ENCODE measurements at places on chromosomes 11 and 22.

DNA sequence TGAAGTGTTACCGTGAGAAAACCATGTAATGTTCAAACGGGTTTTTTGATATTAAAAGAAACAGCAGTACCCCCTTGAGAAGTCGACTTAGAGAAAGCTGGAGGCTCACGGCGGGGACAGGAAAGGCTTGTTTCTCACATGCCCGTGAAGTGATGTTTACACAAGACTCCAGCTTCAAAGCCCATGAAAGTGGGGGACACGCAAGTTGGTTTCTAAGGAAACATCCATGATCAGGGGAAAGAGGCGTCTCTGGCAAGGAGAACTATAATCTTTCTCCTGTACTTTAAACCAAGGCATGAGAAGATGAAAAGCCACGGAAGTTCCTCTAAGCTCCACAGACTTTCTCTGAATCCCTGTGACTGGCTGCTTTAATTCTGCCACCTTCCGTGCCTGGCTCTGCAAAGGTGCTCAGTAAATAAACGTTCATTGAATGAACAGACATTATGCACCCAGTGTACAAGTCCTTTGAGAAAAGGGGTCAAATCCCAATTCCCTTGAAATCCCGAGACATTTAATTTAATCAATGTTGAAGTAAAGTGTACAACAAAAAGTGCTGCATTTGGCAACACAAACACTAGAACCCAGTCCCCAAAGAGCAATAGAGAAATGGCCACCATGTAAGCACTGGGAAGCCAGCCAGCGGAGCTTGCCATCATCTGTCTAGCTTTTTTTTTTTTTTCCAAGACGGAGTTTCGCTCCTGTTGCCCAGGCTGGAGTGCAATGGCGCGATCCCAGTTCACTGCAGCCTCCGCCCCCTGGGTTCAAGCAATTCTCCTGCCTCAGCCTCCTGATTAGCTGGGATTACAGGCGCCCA is 58.7 kb downstream of the AHNAK start:
- DNase-seq: no peak

DNA sequence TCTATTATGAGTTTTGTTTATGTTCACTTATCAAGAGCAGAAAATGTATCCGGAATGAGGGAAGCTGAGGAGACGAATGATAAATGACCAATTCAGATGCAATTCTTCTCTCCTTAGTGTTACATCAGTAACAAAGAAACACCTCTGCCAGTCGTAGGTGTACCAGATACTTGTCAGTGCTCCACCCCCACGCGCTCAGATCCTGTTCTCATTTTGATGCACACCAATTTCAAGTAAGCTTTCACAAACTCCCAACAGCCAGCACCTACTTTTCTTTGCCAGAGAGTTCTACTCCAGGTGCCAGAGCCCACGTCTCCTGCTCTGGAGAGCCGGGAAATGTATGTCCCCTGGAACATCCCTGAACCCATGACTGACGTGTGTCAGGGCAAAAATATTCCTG is 43.7 kb downstream of the OR8B12 start:
- DNase-seq: no peak

GRCh38 chr11:65859812-65860277 is 388 bp upstream of the MUS81 start:
- DNase-seq: no peak

- no peak for DNase-seq
These were observed 64.8 kb downstream of the CADM1 start for GRCh38 chr11:115439385-115439784.

DNA sequence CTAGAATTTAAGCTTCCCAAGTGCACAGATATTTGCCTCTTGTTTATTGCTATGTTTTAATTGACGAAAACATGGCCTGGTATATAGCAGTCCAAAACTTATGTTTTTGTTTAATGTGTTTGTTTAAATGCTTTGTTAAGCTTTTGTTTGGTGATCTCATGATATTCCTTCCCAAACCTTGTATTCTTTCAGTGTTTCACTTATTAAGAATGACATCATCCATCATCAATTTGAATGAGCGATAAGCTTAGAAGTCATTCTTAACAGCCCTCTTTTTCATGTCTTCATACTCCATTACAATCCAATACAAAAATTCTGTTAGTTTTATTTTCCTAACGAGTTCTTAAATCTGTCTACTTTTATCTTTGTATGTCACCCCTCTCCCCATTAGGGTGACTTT is 206.0 kb downstream of the DYNC2H1 start:
- no peak for DNase-seq

GRCh38 chr11:88194990-88195389 is 19.7 kb upstream of the RAB38 start:
- no peak for DNase-seq

- DNase-seq: no peak
These were observed 29.2 kb downstream of the CPT1A start for GRCh38 chr11:68812526-68812925.

DNA sequence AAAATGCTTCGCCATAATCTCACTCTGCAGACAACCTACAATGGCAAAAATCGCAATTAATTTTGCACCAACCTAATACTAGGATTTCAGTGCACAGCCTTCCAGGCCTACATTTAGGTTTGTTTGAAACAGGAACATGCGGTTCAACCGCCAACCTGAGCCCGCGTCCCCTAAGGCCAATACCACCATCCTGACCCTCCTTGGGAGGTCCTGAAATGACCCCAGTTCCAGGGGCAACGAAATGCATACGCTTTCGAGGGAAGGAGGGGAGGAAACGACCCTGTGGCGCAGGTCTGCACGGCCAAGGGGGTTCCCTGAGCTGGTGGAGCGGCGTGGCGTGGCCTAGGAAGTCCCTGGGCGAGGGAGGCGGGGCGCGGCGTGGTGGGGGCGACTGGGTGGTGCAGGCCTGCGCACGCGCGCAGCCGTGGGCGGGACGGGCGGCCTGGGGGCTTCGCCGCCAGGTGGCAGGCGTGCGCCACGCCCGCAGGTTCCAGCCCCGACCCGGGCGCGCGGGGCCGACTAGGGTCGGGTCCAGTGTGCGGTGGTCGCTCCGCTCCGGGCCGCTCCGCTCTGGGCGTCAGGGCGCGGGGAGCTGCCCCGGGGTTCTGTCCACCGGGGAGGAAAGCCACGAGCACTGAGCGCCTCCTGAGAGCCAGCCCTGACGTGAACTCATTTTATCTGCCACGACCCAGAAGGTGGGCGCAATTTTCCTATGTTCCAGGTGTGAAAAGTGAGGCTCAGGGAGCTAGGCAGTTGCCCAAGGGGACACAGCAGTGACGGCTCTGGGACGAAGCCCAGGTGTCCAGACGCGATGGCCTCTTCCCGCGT is 94.1 kb downstream of the SWAP70 start:
- peak; percentile 90 for DNase-seq

GRCh38 chr11:66326261-66327111 is 9.6 kb upstream of the CD248 start:
- no peak for DNase-seq

- no peak for DNase-seq
These were observed 13.6 kb downstream of the PARVB start for GRCh38 chr22:44037519-44038375.

- no peak for DNase-seq
These were observed 58.6 kb upstream of the PRDM11 start for GRCh38 chr11:45087900-45088160.

DNA sequence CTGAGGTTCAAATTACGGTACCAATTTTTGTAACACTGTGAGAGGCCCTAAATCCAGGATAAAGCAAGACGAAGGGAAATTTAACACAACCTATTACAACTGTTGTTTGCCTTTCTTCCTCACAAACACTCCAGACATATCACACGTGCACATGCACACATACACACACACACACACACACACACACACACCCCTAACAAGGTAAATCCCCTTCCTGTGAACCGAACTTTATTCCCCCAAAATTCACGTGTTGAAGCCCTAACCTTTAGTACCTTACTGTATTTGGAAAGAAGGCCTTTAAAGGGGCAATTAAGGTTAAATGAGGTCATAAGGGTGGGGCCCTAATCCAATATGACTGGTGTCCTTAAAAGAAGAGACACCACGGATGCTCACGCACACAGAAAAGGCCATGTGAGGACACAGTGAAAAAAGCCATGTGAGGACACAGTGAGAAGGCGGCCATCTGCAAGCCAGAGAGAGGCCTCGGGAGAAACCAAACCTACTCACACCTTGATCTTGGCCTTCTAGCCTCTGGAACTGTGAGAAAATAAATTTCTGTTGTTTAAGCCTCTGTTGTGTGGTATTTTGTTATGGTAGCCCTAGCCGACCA is 1.8 kb downstream of the SERGEF start:
- DNase-seq: no peak

DNA sequence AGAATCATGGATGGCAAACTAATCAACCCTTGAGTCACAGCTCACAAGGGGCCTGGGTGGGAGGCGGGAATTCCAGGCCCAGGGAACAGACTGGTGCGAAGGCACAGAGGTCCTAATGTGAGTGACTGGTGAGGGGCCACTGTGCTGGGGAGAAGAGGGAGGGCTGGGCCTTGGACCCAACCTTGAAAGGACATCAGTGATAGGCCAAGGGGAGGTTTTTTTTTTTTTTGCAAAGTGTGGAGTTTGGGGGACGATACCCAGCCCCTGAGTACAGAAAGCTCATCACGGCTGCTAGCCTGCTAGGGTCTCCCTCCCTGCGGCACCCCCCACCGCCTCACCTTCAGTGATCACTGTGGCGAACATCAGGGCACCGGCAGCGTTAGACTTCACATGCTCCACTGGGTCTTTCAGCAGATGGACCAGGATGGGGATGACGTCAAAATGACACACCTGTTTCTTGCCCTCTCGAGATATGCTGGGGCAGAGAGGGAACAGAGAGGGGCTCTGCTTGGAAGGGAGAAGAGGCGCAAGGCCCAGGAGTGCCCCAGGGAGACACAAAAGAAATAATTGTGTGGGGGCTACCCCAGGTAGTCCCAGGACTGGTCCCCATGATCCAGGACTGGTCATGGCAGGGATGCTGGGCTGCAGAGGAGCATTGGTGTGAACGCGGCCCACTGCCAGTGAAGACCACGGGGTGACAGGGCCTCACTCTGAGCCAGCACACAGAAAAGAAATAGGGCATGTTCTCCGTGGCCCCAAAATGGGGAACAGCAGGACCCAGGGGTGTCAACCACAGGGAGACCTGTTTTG is 8.6 kb upstream of the GNAZ start:
- no peak for DNase-seq

DNA sequence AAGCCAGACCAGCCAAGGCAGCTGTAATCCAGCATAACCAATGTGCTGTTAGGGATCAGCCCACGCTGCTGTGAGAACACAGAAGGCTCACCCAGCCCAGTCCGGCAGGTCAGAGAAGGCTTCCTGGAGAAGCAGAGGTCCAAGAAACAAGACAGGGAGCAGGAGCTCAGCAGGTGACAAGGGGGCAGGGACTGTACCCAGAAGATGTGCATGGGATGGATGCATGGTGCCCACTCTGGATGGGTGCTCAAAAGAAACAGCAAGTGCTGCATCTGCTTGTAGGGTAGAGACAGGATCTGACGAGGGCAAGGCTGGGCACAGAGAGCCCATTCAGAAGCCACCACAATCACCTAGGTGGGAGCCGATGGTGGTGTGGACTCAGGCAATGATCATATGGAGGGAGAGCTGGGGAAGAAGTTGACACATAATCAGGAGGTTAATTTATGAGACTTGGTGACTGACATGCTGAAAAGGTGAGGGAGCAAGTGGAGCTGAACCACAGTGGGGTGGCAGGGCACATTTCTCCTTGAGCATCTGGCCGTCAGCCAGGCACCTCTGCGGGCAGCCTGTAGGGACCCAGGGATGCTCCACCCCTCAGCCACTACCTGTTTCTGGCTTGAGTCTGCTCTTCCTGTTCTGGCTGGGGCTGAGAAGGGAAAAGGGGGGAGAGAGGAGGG is 102.3 kb upstream of the DRD2 start:
- DNase-seq: no peak

DNA sequence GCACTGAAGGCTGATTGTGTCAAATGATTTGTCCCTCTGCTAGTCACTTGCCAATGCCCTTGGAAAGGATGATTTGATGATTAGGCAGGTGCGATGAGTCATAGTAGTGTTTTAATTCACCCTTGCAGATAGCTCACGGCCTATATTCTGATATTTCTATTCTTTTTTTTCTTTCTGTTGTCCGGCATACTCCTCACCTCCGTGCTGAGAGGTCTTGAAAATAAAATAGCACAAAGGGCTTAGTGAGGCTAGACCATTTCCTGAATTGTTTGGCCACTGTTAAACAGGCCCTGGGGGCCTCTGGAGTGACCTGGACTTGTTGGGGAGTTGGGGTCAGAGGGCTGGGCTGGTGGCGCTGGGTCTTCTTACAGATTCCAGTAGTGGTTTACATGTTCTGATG is 99.8 kb downstream of the ZBTB16 start:
- DNase-seq: no peak

DNA sequence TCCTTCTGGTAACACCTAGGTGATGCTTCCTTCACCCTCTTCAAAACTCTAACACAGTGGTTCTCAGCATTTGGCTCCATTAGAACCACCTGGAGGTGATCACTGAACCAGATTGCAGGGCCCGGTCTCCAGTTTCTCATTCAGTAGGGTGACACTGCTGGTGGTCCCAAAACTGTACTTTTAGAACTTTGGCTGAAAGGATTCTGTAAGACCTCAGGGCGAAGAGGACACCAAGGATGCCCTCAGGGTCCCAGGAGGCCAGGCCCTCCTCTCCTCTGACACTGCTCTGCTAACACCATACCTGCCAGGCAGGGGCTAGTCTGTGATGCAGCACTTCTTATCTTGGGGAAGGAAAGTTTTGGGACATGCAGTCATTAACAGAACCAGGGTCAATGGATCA is 9.0 kb downstream of the VSTM5 start:
- no peak for DNase-seq

DNA sequence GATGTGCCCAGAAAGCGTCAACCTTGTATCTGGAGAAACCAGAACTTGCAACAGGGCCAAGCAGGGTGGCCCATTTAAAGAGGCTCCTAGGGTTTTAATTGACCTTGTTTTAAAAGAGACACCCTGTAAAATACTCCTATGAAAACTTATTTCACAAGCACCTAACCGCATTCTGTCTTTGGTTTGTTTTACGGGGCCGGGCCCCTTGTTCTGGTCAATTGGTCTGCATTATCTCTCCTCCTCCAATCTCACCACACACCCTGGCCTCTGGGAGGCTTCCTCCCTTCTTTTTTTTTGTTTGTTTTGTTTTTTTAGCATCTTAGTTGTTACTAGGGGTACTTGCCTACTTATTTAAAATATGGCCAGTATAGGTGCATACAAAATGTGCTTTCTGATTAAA is 4.7 kb downstream of the EHF start:
- no peak for DNase-seq

DNA sequence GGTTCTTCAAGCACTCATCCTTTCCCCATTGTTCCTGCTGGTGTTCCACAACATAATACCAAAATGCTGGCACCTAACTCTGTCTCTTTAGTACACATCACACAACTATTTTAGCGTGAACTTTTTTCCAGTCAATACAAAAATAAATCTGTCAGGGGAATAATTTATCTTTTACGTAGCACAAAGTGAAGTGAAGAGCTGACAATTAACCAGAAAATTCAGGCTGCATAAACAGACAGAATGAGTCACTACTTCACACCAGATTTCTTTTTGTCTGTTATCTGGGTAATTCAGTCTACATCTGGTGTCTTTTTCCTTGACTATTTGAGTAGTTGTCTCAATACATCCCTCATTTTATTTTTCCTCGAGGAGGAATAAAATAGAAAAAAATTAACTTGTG is 7.9 kb upstream of the ETS1 start:
- DNase-seq: no peak

- DNase-seq: no peak
These were observed 3.8 kb upstream of the SHISAL1 start for GRCh38 chr22:44316393-44317122.
